ENCODE measurements at places on chromosomes 2 and 18.

DNA sequence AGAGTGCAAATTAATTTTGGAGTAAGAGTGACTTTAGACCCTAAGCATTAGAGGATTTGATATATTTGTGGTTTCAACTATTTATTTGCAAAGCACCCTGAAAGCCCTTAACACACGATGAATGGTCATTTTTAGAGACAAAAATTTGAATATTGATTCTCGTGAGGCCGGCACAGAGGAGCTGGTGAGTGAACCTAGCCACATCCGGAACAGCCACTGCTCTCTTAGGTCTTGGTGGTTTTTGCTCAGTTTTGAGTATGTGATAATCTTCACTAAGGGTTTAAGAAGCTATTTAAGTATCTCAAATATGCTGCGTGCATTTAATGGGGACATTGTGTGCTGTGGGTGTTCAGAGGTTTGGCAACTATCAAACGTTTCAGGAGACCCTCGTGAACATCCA, 204.8 kb downstream of the TSN start:
- no peak for DNase-seq

- DNase-seq: no peak
These were observed 18.5 kb upstream of the SEMA4C start for GRCh38 chr2:96888072-96889011.

GRCh38 chr2:227010433-227010832, 153.6 kb downstream of the COL4A4 start:
- DNase-seq: no peak

DNA sequence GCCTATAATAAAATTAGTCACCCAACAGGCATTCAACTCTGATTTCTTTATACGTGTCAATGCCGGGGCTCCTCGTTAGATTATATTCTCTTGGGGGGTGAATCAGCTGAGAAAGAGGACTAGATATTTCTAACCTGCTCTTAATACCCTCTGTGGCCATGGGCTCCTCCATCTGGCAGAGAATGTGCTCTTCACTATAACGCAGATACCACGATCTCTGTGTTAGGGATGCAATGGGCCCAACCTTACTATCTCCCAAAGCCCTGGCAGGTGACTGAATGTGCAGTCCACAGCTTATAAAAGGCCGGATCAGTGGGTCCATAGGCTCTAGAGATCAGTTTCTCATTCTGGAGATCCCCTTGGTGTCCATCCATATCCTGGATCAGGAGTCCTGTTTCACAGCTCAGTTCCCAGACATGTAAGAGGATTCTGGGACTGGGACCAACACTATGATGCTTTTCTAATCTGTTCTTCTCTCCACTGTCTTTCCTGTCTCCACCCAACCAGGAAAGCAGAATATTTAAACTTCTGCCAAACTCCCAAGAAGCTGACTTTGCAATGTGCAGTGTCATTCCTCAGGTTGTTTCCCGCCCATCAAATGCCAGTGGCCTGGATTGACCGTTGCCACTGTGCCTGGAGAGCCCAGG, 71.4 kb upstream of the CELF4 start:
- DNase-seq: no peak

Measured in GM04503 (cell line).